ENCODE measurements at places on chromosomes 6 and 20.

DNA sequence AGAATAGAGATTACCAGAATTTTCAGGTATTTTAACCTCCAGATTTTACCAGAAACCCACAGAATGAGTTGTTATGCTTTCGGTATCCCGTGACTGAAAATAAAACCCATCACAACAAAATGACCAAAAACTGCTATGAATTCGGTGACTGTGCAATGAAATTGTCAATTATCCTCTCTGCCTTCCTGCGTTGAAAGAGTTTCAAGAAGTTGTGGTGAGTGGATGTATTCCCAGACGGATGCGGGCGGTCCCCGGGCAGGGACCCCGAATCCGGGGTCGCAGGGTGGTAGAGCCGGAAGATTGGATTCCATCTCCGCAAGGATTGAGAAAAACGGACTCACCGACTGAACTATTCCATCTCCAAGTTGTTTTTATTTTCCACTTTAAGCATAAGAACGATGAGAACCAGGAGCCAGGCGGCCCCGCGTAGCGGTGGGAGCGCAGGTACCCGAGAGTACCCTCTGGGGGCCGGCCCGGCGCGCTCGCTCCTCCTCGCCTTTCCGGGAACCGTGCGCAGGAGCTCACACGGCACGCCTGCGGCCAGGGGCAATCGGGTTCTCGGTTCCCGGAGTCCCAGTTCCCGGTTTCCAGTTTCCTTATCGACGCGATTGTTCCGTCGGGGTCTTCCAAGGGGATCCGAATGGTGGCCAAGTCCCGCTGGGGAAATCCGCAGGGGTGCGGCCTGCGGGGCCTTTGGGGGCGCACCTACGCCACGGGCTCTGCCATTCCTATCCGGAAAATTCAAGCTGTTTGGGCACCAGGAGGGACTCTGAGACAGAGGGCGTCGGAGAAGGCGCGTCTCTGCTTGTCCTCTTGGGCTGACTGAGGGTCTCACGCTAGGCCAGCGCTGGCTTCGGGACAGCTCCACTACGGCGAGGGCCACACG is 104.9 kb upstream of the PRDM1 start:
- peak; percentile 68 for DNase-seq

DNA sequence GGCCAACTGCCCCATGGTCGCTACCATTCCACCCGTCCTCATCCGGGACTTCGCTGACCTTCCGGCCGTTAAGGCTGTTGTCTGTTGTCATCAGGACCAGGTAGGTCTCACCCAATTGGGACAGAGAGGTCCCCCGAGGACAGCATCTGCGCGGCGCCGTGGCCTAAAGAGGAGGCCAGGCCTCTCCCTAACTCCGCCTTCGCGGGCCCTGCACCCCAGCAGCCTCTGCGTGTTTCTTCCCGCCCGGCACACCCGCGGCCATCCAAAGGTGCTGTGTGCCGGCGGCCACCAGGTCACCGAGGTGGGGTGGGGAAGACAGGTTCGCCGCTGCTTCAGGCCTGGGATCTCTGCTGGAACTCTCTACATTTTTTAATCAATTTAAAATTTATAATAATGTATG is 9.0 kb downstream of the OR2W1 start:
- DNase-seq = no peak

DNA sequence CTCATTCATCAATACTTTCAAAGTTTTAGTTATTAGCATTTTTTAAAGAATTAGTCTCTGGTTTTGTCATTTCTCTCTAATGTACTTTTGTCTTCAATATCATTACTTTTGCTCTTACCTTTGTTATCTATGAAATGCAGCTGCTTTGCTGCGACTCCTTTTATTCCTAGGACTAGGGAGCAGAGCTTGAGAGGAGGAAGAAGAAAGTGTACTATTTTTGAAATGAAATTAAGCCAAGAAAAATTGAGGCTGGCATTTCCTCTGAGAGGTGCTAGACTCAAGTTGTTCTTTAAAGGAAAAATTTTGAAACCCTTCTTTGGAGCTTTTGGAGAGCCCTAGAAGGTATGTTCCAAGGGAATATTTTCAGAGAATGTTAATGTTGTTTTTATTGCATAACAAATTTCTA is 48.3 kb upstream of the MRAP2 start:
- DNase-seq = no peak

DNA sequence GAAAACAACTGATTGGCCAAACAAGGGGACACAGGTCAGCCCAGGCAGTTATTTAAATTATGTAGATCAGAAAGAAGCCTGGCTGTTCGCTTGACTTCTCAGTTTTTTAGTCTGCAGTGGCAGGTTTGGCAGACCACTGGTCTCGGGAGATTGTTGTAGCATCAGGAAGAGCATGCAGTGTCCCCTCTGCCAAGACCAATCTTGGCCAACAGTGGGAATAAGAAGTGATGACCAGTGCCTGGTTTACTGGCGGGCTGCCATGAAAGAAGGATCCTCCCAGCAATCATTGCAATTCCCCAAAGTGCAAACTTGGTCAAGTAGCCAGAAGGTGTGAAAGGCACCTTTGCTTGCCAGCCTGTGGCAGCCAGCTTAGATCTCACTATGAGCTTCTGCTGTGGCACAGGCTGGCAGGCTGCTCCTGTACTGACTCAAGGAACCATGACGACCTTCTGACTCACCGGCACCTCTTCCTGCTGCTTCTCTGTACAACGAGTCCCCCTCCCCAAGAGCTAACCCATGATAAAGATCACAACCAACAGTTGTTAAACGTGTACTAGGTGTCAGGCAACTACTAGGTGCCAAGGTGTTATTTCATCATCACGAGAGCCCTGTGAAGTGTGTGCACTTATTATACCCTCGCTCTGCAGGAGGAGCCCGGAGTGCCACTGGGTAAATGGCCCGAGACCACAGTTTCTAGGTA is 76.8 kb upstream of the DUSP22 start:
- DNase-seq = no peak

GRCh38 chr6:35054106-35054742 is 86.9 kb downstream of the TCP11 start:
- DNase-seq = no peak

DNA sequence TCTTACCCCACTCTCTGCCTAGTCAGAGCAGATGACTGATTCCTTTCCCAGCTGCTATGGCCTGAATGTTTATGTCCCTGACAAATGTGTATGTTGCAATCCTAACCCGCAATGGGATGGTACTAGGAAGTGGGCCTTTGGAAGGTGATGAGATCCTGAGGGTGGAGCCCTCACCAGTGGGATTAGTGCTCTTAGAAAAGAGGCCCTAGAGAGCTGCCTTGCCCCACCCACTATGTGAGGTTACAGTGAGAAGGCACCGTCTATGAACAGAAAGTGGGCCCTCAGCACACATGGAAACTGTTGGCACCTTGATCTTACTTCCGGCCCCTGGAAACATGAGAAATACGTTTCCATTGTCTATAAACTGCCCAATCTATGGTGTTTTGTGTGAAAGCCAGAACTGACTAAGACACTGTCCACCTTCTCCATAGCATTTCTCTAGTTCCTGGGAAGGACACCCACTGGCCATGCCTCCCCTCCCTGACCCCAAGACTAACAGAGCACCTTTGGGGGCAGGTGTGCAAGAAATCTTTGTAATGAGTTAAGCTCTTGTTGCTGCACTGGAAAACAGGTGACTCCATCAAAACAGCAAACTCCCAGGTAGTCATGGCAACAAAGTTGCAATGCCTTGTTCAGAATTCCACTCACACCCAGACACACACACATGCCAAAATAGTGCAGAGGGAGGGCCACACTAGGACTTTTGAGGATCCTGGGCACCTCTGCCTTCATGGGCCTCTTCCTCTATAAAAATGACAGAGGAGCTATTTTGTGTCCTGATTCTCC is 16.2 kb downstream of the GABRR2 start:
- DNase-seq = no peak

GRCh38 chr6:37017606-37018197 is 12.2 kb downstream of the FGD2 start:
- no peak for DNase-seq

GRCh38 chr6:27911956-27912446 is at the start of gene OR2B2:
Gene OR2B2, minus strand, starts transcription at chr6:27912396. Its CDS starts 77 bp downstream, at chr6:27912319.
- no peak for DNase-seq

DNA sequence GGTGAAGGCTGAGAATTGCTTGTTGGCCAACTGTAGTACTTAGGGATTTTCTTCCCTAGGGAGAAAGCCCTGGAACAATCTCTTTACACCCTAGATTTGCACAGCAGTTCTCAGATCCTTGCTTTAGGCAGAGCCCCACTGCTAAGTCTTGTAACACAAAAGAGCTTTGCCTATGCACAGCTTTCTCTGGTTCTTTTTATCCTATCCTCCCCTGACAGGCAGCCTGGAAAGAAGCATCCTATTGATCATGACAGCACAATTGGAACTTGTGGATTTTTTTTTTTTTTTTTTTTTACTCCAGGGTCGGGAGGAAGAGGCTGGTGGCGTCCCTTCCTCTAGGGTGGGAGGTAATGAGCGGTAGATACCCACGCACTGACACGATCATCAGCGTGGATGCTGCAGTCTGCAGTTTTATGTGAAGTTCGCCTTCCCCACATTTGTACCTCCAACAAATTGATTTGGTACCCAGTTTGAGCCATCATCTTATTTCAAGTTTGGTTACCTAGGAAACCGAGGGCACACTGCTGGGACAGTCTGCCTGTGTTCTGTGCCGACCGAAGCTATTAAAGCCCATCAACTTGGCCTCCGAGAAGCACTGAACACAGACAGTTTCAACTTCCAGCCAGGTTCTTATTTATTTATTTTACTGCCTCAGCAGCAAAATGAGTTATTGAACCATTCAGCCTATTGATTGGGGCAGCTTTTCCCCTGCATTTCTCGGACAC is 110.1 kb downstream of the NRN1 start:
- peak; percentile 9 for DNase-seq

DNA sequence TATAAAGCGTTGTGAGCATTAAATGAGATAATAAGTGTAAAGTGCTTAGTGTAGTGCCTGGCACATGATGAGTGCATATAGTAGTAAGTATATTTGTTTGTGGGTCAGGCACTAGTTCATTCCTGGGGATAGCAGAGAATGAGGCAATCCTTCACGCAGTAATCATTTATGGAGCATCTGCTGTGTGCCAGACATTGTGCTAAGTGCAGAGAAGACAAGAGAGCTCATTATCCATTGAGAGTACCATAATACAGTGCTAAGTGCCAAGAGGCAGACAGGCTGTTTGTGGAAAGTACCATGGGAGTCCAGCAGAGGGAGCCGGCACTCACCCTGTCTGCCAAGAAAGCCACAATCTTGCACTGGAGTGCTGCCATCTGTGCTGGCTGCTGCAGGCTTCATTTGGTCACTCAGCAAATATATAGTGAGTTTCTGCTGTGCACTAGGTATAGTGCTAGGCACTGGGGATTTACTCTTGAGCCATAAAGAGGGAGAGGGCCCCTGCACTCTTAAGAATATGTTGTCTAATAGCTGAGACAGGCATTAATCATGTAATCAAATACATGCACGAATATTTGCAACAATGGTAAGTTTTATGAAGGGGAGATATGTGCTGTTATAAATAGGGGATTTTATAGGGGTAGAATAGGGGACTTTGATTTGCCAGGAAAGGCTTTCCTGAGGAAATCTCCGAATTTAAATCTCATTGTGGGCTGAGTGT is 12.9 kb upstream of the MROH8 start:
- peak; percentile 85 for DNase-seq

GRCh38 chr6:57329933-57330332 is 12.5 kb downstream of the PRIM2 start:
- no peak for DNase-seq

DNA sequence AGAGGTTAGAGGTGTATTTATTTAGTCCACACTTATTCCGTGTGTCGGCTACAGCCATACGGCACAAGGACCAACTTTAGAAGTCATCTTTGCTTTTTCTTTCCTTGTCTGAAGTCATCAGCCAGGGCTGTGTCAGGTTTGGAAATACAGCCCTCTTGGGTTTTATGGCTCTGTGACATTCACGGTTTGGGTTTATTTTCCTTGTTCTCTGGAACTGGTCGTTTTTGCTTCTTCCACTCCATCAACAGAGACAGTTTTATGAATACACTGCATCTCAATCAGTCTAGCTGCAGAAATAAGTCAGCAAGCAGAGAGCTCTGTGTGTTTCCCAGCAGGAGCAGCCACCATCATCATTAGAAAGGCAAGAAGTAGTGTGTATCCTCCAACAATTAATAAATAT is 132.5 kb downstream of the TBC1D7 start:
- no peak for DNase-seq

- no peak for DNase-seq
These were observed 161.5 kb downstream of the MYLK4 start for GRCh38 chr6:2589171-2589661.

GRCh38 chr6:33199687-33200218 is 712 bp downstream of the RXRB start:
- no peak for DNase-seq

DNA sequence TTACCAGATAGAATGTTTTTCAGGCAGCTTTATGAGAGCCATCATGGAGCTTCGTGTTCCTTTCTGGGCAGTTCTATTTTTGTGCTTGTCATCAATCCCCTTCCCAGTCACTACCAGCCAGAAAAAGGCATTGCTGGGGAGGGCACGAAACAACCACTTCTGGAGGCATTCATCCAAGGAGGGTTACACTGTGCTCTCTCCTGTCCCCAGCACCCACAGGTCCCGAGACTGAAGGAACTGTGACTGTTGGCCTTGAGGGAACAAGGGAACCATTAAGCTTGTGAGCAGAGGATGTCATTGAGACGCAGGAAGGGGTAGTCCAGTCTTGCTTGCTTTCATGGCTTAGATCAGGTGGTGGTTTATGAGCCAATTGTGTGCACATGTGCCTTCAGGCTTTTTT is 20.1 kb upstream of the ENPP5 start:
- DNase-seq = no peak

All from retina (tissue), 1 donor.